Kidney epithelial cell (primary cell): ENCODE measurements at places on chromosomes 13 and 19. TPM values are rescaled to one million over a fixed set of nuclear protein-coding genes. Genes with fewer than 3 reads are reported as not detected.

UNC13A gene
- total RNA-seq = 0.27 and 2.0 TPM in 2 replicates

ZNF765 gene
- 8.8 and 9.0 TPM in 2 replicates for total RNA-seq

EHD2 gene
- 32.5 and 37.4 TPM in 2 replicates for total RNA-seq

CCL25 gene
- not detected in 2 replicates for total RNA-seq

FSD1 gene
- 11.3 and 13.2 TPM in 2 replicates for total RNA-seq

PBX4 gene
- total RNA-seq = 0.41 and 1.7 TPM in 2 replicates

- DNase-seq = no peak
Observed at GRCh38 chr19:46224773-46225172, 4.8 kb upstream of the IGFL1 start.

DNA sequence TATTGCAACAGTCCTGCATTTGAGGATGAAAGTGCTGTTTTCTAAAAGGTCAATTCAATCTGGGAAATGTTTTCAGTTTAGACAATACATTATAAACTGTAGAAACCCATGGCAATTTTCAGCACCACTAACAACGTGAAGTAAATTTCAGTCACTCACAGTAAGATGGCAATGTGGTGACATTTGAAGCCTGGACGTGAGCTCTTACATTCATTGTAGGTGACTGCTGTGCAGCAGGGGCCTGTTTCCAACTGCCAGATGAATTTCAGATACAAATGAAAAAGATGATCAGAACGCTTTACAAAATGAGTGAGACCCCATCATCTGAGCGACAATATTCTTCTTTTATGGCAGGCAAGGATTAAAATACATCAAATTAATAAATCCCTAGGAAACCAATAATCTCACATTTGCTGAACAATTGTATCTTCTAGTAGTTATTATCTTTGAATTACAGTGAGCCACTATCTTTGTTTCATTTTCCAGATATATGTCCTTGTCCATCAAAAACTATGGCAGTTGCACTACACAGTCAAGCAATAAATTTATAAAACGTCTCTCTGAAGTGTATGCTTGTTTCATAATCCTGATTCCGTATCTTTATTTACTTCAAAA lies 1816.8 kb downstream of the OLFM4 start:
- DNase-seq = no peak

GRCh38 chr19:3620145-3620816 lies 6.3 kb downstream of the CACTIN start:
- no peak for DNase-seq

GRCh38 chr13:40488869-40489391 lies 177.5 kb downstream of the FOXO1 start:
- DNase-seq = no peak

GRCh38 chr13:93266681-93267080 lies 40.1 kb downstream of the GPC6 start:
- DNase-seq = no peak

GRCh38 chr19:47707135-47707925 lies 5.9 kb upstream of the EHD2 start:
- no peak for DNase-seq
